MCF 10A (cell line): ENCODE measurements at places on chromosomes 13 and 19.
A peak's percentile ranks its signal among the peaks of the same experiment; 100 is the strongest.

GRCh38 chr13:23518231-23518630 is 52.0 kb upstream of the TNFRSF19 start:
- DNase-seq, result no peak

DNA sequence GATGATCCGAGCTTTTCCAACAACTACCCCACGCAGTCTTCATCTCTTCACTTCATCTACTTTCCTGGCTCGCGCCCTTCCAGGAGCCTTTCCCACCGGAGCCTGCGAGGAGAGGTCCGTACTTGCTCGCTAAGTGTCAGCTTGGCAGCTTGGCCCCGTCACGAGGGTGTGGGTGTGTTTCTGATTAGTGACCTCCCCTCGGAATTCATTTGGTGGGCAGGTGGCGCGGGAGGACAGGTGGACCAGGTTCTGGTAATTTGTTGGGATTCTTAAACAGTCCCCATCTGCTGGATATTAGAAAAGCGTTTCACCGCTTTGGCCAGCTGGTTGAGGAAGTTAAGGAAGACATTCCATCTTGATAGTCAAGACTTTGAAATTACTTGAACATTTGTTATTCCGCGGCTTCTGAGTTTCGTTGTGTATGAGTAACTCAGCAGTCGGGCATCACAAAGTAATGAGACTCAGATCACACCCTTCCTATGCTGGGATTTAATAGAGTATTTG is 515 bp downstream of the UFM1 start:
- peak; percentile 60 for DNase-seq

DNA sequence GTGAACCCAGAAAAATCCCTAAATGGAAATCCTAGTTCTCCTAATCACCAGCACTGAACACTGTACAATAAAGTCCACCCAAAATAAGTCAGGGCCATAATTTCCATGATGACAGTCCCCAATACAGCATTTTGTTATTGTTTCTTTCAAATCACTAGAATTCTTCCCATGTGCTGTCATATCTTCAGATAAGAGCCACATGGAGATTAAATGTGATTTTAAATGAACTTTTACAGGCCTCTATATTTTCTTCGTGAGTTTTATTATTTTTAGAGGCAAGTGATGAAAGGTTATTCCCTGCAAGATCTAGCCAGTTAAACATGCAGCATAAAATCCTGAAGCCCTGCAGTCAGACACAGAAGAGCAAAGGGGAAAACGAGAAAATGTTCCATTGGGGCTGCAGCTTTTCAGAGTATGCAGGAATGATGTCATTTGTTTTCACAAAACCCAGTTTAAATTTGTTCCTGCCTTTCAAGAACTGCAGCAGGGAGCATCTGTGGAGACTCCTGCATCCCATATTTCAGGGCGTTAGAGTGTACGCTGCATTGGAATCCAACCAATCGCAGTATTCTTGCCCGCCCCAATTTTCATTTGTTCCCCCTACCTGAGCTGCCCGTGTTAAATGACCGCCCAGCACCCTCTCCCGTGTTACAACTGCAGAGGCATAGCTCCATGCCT is 167.2 kb upstream of the KLF12 start:
- DNase-seq, result no peak

- DNase-seq, result no peak
Observed at GRCh38 chr19:6587998-6588507, 2.9 kb downstream of the CD70 start.

- no peak for DNase-seq
Observed at GRCh38 chr19:41577144-41577830, 1.3 kb downstream of the CEACAM21 start.

GRCh38 chr13:51997641-51998330 is 13.5 kb downstream of the ATP7B start:
- DNase-seq, result no peak

DNA sequence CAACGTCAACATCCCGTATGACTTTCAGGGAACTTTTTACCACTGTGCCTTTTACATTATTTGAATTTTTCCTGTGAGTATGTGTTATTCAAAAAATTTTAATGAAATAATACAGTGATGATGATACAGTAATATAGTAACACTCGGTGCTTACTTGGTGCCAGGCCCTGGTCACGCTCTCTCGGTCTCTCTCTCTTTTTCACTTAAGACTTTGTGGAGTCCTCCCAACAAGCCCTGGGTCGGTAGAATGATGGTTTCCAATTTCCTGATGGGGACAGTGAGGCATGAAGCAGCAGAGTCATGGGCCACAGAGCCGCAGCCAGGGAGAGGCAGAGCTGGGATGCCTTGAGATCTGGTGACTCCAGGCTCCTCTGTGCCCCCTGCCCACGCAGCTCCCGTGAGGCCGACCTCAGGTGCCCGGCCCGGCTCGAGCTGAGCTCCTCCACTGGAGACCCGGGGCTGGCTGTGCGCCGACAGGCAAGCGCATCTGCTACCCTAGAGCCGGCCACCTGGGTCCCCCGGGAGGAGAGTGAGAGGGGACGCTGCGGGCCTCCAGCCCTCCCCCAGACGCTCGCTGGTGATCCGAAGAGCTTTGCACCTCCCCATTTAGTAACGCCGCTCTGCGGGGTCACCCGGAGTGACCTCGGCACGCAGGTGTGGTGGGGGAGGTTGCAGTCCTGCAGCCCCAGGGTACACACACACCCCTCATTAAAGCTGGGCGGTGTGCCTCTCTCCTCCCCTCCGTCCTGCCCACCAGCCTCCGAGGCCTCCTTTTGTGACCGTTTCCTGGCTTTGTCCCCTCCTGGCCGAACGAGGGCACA is 4.4 kb upstream of the SBK3 start:
- DNase-seq, result peak; percentile 61

- DNase-seq, result peak; percentile 58
Observed at GRCh38 chr13:81639984-81640582, 1299.2 kb upstream of the SPRY2 start.

DNA sequence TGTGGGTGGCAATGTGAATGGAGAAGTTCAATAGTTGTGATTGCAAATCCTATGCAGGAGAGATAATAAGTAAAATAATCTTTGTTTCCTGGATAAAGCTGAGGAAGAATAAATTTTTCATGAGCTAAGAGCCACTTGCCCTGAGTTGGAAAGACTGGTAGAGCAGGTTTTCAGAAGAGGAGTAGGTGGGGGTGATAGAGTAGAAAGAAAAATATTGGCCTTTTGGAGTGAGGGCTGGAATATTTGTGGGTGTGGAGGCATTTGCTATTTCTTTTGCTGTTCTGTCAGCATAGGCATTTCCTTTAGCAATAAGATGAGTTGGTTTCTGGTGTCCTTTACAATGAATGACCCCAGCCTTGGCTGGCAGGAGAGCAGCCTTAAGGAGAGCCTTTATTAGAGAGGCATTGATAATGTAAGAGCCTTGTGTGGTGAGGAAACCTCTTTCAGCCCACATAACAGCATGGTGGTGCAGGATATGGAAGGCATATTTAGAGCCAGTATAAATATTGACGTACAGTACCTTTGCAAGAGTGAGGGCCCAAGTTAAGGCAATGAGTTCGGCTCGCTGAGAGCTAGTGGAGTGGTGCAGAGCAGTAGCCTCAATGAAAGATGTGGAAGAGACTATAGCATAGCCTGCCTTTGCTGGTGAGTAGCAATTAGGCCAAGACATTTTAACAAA is 11.6 kb upstream of the ZNF431 start:
- no peak for DNase-seq

GRCh38 chr19:29521291-29522075 is 4.3 kb upstream of the VSTM2B start:
- DNase-seq, result no peak

DNA sequence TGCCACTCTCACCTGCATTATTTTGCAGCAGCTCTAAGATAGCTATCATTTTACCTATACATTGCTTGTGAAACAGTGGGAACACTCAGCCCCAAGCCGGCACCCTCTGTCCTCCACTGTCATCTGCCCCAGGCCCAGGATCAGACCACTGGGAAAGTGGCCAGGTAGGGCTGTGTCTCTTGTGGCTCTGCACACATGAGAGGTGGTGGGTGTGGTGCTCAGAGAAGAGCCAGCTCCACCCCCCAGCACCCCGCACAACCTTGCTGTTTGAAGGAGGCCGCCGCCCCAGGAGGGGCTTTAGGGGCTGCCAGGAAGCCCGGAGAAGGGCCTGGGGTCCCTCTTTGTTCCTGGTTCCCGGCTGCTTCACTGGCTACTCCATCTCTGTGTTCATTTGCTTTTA is 26.6 kb downstream of the PPP1R37 start:
- no peak for DNase-seq

GRCh38 chr19:12287958-12288500 is 6.7 kb downstream of the ZNF44 start:
- DNase-seq, result no peak

GRCh38 chr13:40586886-40587565 is 79.4 kb downstream of the FOXO1 start:
- no peak for DNase-seq

DNA sequence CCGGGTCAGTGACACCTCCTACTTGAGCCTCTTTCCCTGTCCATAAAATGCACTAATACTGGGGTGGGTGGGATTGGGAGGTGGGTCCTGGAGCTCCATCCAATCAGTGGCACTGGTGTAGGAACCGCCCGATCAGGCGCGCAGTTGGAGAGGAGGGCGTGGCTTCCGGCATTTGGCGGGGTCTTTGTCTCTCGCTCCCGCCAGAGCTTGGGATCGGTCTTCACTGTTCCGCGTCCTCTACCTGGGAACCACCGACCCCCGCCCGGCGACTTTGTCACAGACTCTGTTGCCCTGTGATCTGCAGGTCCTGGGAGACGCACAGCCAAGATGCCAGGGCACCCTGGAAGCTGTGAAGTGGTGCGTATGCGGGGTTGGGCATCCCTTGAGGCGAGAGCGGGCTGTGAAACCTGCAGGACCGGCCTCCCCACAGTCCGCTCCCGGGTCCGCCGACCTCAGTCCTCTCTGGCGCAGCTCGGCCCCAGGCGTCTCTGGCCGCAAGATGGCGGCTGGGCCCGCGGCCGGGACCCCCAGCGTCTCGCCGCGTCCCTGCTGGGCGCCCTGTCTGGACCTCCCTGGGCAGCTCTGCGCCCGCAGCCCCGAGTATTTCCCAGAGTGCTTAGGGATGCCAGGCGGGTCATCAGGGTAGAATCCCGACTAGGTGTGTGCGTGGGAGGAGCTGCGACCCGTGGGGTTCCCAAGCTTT is 41.6 kb upstream of the ZNF730 start:
- no peak for DNase-seq

DNA sequence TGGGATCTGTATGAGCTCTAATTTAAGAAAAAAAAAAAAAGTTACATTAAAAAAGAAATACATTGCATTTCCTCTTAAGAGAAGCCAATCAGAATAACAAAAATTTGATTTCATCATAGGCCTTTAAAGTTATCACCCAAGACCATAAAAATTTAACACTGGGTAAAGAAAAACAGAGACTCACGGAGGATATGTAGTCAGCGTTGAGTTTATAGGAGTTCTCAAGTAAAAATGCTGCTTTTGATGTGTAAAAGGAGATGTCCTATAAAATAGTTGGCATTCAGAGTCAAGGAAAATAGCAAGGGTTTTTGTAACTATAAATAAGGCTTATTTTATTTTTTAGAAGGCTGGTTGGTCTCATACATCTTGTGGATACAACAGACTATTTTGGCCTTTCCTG is 191.1 kb downstream of the EFNB2 start:
- no peak for DNase-seq

DNA sequence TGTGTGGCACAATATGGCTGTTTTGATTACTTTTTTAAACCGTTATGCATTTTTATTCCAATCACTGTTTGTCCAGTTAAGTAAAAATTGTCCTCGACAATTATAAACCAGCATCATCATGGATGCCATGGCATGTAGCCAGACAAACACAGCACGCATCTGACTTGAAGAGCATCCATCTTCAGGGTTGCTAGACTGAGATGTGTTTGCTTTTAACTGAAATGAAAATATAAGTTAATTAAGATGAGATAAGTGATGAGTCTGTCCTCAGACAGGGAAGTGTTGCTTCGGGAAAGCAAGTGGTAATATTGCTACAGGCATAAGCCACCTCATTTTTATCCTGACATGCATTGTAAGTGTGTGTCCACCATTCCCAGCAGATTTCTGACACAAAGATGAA is 92.8 kb upstream of the TPP2 start:
- no peak for DNase-seq

GRCh38 chr13:112930192-112930591 is 38.8 kb upstream of the MCF2L start:
- no peak for DNase-seq

DNA sequence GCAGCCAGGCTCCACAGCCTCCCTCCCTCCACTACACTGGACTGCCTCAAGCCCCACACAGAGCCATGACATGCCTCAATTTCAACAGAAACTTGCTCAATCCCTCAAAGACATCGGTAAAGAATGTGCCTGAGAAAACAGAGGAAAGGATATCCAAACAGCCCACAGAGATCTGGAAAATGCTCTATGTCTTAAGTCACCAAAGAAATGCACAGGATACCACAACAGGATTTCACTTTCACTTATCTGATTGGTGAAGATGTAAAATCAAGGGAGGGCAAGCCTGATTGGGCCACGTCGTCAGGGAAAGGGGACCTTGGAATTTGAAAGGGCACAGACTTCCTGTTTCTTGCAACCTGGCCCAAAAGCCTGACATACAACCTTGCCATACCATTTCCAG is 14.2 kb downstream of the CACNA1A start:
- peak; percentile 2 for DNase-seq

- no peak for DNase-seq
Observed at GRCh38 chr13:41541142-41541938, 84.0 kb downstream of the RGCC start.

GRCh38 chr13:110336681-110337080 is 29.6 kb downstream of the COL4A2 start:
- DNase-seq, result no peak

- DNase-seq, result peak; percentile 71
Observed at GRCh38 chr19:33376941-33377557, 3.5 kb downstream of the CEBPG start.

- DNase-seq, result no peak
Observed at GRCh38 chr19:5631567-5632240, 8.8 kb downstream of the SAFB start.

- no peak for DNase-seq
Observed at GRCh38 chr19:31120952-31121351, 228.3 kb downstream of the TSHZ3 start.
